A549 treated with CpdA at 1 μM for 4 hours (cell line): ENCODE measurements at places on chromosomes 1 and 21. TPM values are rescaled to one million over a fixed set of nuclear protein-coding genes. Genes with fewer than 3 reads are reported as not detected.

KRTAP11-1 gene
- total RNA-seq: not detected in 5 replicates

TSSK3 gene
- 0.07 TPM in 1 of 5 replicates, not detected in the others for total RNA-seq

CD5L gene
- not detected in 5 replicates for total RNA-seq

FBXO28 gene
- total RNA-seq: 22.9 to 28.6 TPM (median 25.7 TPM) in 5 replicates

CD101 gene
- total RNA-seq: 0.19 to 0.60 TPM (median 0.36 TPM) in 5 replicates

INKA2 gene
- total RNA-seq: 1.7 to 2.6 TPM (median 1.8 TPM) in 5 replicates

MYOC gene
- total RNA-seq: not detected in 5 replicates

INAVA gene
- 33.8 to 43.7 TPM (median 37.4 TPM) in 5 replicates for total RNA-seq

PRMT6 gene
- total RNA-seq: not detected in 5 replicates

CLCA4 gene
- not detected in 5 replicates for total RNA-seq

PLA2G2F gene
- total RNA-seq: 0.01 TPM in 1 of 5 replicates, not detected in the others

LCE1C gene
- total RNA-seq: not detected in 5 replicates

CHAF1B gene
- 11.1 to 12.2 TPM (median 11.9 TPM) in 5 replicates for total RNA-seq

MYBPH gene
- total RNA-seq: not detected in 5 replicates

ICOSLG gene
- total RNA-seq: 1.8 to 2.9 TPM (median 2.4 TPM) in 5 replicates
